Fibroblast of gingiva (primary cell): ENCODE measurements at places on chromosomes 5 and 9.

DNA sequence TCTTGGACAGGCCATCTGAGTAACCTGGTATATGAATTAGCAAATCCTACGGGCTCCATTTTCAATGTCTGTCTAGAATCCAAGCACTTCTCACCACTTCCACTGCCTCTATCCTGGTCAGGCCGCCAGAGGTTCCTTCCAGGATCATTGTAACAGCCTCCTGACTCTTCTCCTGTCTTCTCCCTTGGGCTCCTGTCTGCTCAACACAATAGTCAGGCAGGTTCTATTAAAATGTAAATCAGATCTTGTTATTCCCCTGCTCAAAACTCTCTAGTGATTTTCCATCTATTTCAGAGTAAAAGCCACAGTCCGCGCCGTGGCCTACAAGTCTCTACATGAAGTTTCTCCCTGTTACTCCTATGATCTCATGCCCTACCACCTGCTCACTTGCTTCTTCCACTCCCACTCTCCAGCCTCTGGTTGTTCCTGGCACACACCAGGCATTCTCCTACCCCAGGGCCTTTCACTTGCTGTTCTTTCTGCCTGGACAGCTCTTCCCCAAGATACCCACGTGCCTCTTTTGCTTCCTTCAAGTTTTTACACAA, 21.7 kb downstream of the ZNF366 start:
- DNase-seq = no peak

- DNase-seq = no peak
Measured at GRCh38 chr5:133122711-133123110, 70.9 kb downstream of the HSPA4 start.

GRCh38 chr9:3367185-3367584, 158.6 kb downstream of the RFX3 start:
- DNase-seq = no peak

- DNase-seq = no peak
Measured at GRCh38 chr9:95494416-95495371, 22.1 kb downstream of the PTCH1 start.

GRCh38 chr5:150347451-150347850, 10.0 kb upstream of the TCOF1 start:
- DNase-seq = no peak
